ENCODE measurements at places on chromosomes 12 and 14. TPM values are rescaled to one million over a fixed set of nuclear protein-coding genes. Genes with fewer than 3 reads are reported as not detected.

Gene GPR33
- polyA plus RNA-seq = not detected

Gene OR5AU1
- not detected for polyA plus RNA-seq

Gene MMP14
- 139 TPM for polyA plus RNA-seq

Gene RTN1
- 1.6 TPM for polyA plus RNA-seq

Gene KIAA0586
- 9.2 TPM for polyA plus RNA-seq

Data from SK-N-SH (cell line).